Uterine smooth muscle cell (primary cell): ENCODE measurements at places on chromosomes 3 and 15. TPM values are rescaled to one million over a fixed set of nuclear protein-coding genes. Genes with fewer than 3 reads are reported as not detected.

Gene KIF15
- 7.4 and 27.2 TPM in 2 replicates for total RNA-seq

Gene LYZL4
- not detected in 2 replicates for total RNA-seq

Gene MST1R
- 0.25 and 0.33 TPM in 2 replicates for total RNA-seq

Gene LARP6
- 143 and 174 TPM in 2 replicates for total RNA-seq

Gene ELL3
- 2.7 and 3.1 TPM in 2 replicates for total RNA-seq

Gene PLOD2
- total RNA-seq = 149 and 317 TPM in 2 replicates

Gene GDPGP1
- total RNA-seq = 3.0 and 11.0 TPM in 2 replicates

Gene AMIGO3
- 1.1 TPM in 1 of 2 replicates, not detected in the other for total RNA-seq

Gene TMCO5A
- under 0.01 TPM in 1 of 2 replicates, not detected in the other for total RNA-seq

Gene CCDC80
- 134 and 363 TPM in 2 replicates for total RNA-seq

Gene MUSTN1
- total RNA-seq = 0.50 TPM in 1 of 2 replicates, not detected in the other

Gene FRMD4B
- total RNA-seq = 1.9 and 7.5 TPM in 2 replicates

Gene CHL1
- under 0.01 TPM in 2 replicates for total RNA-seq

Gene CADPS
- 11.9 and 32.5 TPM in 2 replicates for total RNA-seq

Gene TMEM212
- total RNA-seq = 0.11 TPM in 1 of 2 replicates, not detected in the other

Gene IQCF5
- not detected in 2 replicates for total RNA-seq

Gene GLCE
- total RNA-seq = 17.2 and 27.6 TPM in 2 replicates

Gene TMEM207
- not detected in 2 replicates for total RNA-seq

Gene PTPRG
- total RNA-seq = 19.3 and 27.9 TPM in 2 replicates

Gene NAALADL2
- 11.9 and 13.7 TPM in 2 replicates for total RNA-seq

Gene OXTR
- 8.9 and 12.1 TPM in 2 replicates for total RNA-seq

Gene FGD5
- 0.11 and 0.37 TPM in 2 replicates for total RNA-seq

Gene EFCC1
- total RNA-seq = not detected in 2 replicates

Gene NEK10
- 1.7 and 7.0 TPM in 2 replicates for total RNA-seq

Gene NRG4
- not detected in 2 replicates for total RNA-seq

Gene ADAMTSL3
- 0.22 and 0.62 TPM in 2 replicates for total RNA-seq

Gene WDR49
- total RNA-seq = under 0.01 and 0.25 TPM in 2 replicates

Gene SLITRK3
- under 0.01 and 0.11 TPM in 2 replicates for total RNA-seq

Gene SLC12A8
- total RNA-seq = 3.2 and 6.9 TPM in 2 replicates

Gene SELENOT
- total RNA-seq = 149 and 263 TPM in 2 replicates

Gene LRRC3B
- total RNA-seq = not detected in 2 replicates

Gene CP
- total RNA-seq = not detected in 2 replicates

Gene HCLS1
- 2.1 and 2.5 TPM in 2 replicates for total RNA-seq
